Activated CD8-positive, alpha-beta T cell treated with anti-CD3 and anti-CD28 coated beads for 36 hours (primary cell): ENCODE measurements at places on chromosomes 3 and 15. TPM values are rescaled to one million over a fixed set of nuclear protein-coding genes. Genes with fewer than 3 reads are reported as not detected.

LSAMP gene
- total RNA-seq: not detected

- no peak overlapping the region for H3K27ac ChIP-seq
- no peak overlapping the region for H3K4me3 ChIP-seq
- no peaks in the 10 kb centered on the region for H3K27me3 ChIP-seq
Measured at GRCh38 chr15:100718075-100718980, 115.9 kb downstream of the ASB7 start.

GRCh38 chr15:49964061-49964460 is 155.0 kb downstream of the ATP8B4 start:
- H3K36me3 ChIP-seq: no peaks in the 10 kb centered on the region
- no peaks in the 10 kb centered on the region for H3K4me1 ChIP-seq
- no peak for DNase-seq
- no peak overlapping the region for H3K4me3 ChIP-seq

FETUB gene
- not detected for total RNA-seq

GRCh38 chr15:92846741-92847140 is 53.4 kb upstream of the CHD2 start:
- H3K27me3 ChIP-seq: no peaks in the 10 kb centered on the region
- H3K27ac ChIP-seq: peak overlapping the region; percentile 66
- H3K4me3 ChIP-seq: no peak overlapping the region
- DNase-seq: no peak
- peaks cover 67% of the 10 kb centered on the region for H3K4me1 ChIP-seq

DNA sequence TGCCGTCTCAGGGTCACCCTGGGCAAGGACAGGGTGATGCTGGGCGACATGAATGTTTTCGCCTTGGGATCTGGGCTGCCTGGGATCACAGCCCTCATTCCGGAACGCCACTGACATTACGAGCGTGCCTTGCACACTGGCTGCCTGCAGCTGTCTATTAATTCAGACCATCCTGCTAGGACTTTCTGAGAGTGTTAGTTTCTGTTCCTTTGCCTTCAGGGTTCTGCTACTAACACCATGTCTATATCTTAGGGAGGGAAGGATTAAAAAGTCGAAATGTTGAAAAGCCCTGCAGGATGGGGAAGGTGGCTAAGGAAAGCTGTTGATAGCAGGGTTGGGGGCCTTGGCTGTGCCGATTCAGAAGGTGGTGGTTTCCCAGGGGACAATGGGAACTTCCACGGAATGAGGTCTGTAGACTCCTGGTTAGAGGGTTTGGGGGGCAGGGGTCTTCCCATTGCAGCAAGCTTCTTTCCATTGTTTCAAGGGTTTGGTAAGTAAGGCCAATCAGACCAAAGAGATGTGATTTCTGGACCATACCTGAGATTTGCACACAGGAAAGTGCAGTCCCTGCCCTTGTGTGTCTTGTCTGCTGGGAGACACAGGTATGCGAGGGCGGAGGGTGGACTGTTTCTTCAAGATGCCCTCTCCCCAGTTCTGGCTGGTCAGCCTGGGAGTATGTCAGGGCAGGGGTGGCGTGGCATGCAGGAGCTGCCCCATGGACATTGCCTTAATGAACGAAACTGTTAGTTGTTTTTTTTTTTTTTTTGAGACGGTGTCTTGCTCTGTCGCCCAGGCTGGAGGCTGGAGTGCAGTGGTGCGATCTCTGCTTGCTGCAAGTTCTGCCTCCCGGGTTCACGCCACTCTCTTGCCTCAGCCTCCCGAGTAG is 50.9 kb downstream of the RGMA start:
- H3K27ac ChIP-seq: no peak overlapping the region
- no peak overlapping the region for H3K4me3 ChIP-seq
- no peak for DNase-seq
- no peaks in the 10 kb centered on the region for H3K36me3 ChIP-seq
- no peaks in the 10 kb centered on the region for H3K27me3 ChIP-seq
